Stimulated activated CD8-positive, alpha-beta memory T cell treated with anti-CD3 and anti-CD28 coated beads, Interleukin-7, amount 100 ng/mL, for 1 hour (primary cell): ENCODE measurements at places on chromosomes 11 and 22.

- no peak for DNase-seq
Measured at GRCh38 chr22:27507935-27508526, 293.5 kb downstream of the MN1 start.

- DNase-seq = peak; percentile 35
Measured at GRCh38 chr11:110173811-110174644, 80.8 kb downstream of the ZC3H12C start.

DNA sequence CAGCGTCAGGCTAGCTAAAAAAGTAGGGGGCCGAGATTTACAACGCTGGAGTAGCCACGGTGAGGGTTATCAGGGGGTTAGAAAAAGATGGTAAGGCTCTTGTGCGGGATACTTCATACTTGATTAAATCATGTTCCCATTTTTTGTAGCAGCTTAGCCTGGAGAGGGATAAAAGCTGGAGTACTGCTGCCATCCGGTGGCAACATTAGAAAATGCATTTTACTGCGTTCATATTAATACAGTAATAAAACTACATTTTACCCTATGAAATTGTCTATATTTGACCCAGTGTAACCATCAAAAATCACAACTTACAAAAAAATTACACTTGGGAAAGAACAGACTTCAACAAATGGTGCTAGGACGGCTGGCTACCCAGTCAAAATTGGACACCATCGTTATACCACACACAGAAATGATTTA lies 17.3 kb downstream of the RPUSD4 start:
- DNase-seq = no peak

- peak; percentile 31 for DNase-seq
Measured at GRCh38 chr22:40401532-40401931, 31.1 kb downstream of the SGSM3 start.

GRCh38 chr11:65151331-65151899 lies 17.1 kb upstream of the SYVN1 start:
- DNase-seq = no peak

- no peak for DNase-seq
Measured at GRCh38 chr11:83157594-83158356, 844 bp downstream of the PCF11 start.

- DNase-seq = no peak
Measured at GRCh38 chr11:133906241-133906640, 50.5 kb downstream of the IGSF9B start.

- DNase-seq = no peak
Measured at GRCh38 chr11:501683-502287, 5.3 kb downstream of the RNH1 start.

DNA sequence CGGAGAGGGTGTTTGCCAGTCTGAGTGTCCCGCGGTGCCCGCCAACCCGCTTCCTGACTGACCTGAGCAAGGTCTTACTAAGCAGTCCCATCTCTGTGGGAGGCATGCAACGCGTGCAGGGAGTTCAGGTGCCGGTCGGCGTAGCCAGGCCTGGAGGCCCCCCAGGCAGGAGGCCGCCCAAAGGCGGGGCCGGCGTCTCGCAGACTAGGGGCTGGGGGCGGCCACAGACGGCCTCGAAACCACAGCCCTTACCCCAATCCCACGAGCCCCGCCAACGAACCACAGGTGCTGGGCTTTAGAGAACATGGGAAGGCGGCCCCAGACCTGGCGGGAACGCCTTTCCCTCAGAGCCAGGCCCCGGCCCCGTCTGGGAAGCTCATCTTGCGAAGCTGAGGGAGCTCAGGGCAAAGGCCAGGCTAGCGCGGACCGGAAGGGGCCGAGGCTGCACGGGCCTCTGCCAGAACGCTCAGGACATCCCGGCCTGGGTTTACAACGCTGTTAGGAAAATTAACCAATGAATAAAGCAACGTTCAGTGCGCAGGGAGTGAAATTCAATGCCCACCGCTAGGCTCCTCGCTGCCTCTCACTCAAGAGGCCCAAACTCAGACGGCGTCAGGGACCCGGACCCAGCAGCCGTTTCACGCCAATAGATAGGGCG lies 2.1 kb upstream of the MTFP1 start:
- no peak for DNase-seq

DNA sequence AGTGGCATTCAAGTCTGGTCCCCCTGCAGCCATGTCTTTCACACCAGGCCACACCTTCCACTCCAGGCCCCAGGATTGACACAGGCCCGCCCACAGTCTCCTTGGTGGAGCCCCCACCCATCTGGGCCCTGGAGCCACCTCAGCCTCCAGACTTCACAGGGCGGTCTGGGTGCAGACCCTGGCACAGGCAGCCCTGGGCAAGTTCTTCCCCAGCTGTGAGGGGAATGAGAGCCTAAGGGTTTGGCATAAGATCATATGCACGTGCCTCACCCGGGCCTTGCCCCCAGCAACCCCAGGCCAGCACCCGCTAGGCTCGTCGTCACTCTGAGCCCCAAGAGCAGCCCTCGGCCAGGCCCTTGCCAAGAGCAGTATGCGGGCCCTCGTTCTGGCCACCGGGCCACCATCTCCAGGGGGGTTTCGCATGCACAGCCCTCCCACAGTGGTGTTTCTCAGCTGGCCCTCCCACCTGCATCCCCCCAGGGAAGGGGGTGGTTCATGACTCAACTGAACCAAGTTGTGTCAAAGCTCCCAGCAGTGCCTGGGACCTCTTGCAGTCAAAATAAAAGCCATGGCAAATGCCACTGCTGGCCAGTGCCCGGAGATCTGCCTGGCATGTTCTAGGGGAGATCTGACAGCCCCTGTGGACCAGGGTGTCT lies 70.4 kb upstream of the KCNQ1OT1 start:
- DNase-seq = no peak
